ENCODE measurements at places on chromosomes 1 and 21. TPM values are rescaled to one million over a fixed set of nuclear protein-coding genes. Genes with fewer than 3 reads are reported as not detected.

ADAM30 gene
- not detected for total RNA-seq

KRTAP13-2 gene
- total RNA-seq, result not detected

TPTE gene
- not detected for total RNA-seq

LAMTOR2 gene
- total RNA-seq, result 26.4 TPM

ZNF684 gene
- 8.4 TPM for total RNA-seq

DAB1 gene
- total RNA-seq, result not detected

CDK18 gene
- 18.6 TPM for total RNA-seq

KRTAP11-1 gene
- not detected for total RNA-seq

SLAMF6 gene
- total RNA-seq, result 5.6 TPM

Measured in thoracic aorta (tissue), 2 donors.